ENCODE measurements at places on chromosomes 4 and X.

GRCh38 chrX:42188730-42189129 lies 265.4 kb upstream of the CASK start:
- no peak for DNase-seq

DNA sequence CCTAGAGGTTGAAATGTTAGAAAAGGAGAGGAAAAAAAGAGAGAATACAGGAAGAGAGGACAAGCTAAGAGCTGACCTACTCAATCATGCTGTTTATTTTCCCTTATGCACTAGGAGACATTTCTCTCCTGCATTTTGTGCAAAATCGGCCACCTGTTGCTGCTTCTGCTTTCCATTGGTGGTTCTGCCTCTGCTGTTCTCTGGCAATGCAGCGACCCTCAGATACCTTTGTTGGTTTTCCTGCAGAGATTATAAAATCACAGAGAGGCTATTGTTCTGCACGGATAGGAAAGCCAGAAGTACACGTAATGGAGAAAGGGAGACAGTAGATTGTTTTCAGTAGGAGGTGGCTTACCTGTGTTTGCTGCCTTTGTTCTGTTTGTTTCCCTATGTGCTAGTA lies 108.9 kb downstream of the UNC5C start:
- no peak for DNase-seq

DNA sequence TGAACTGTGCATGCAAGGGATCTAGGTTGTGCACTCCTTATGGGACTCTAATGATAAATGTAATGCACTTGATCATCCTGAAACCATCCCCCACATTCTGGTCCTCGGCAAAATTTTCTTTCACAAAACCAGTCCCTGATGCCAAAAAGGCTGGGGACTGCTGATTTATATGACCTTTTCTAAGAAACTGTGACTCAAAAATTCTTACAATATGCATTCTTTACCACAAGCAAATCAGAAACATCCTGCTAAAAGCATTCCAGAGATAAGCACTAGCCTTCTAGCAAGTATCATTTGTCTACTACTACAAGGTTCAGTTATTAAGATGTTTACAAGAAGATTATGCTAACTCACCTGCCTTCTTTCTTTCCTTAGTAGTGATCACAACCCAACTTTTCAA lies 166.5 kb upstream of the PCDH7 start:
- DNase-seq, result no peak

- no peak for DNase-seq
Observed at GRCh38 chrX:81305240-81305639, 103.3 kb downstream of the SH3BGRL start.

GRCh38 chrX:24391389-24391788 lies 30.9 kb downstream of the SUPT20HL1 start:
- no peak for DNase-seq

- no peak for DNase-seq
Observed at GRCh38 chr4:130820448-130820847, 1724.5 kb downstream of the C4orf33 start.

DNA sequence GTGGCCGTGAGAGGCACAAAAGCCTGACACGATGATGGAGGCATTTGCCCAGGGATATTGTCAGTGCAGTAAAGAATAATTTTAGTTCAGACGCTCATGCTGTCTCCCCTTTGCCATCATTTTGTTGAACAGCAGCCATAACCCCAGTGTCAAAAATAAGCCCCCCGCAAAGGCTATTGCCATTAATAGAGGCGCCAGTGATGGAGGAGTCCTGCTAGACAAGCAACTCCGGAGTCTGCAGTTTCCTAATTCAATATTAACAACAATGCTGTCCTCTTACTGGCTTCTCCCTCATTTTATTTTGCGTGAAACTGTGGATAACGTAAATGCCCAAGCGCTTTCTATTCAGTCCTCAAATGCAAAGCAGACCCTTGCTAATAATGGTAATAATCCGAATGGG lies 603 bp upstream of the SMS start:
- no peak for DNase-seq

DNA sequence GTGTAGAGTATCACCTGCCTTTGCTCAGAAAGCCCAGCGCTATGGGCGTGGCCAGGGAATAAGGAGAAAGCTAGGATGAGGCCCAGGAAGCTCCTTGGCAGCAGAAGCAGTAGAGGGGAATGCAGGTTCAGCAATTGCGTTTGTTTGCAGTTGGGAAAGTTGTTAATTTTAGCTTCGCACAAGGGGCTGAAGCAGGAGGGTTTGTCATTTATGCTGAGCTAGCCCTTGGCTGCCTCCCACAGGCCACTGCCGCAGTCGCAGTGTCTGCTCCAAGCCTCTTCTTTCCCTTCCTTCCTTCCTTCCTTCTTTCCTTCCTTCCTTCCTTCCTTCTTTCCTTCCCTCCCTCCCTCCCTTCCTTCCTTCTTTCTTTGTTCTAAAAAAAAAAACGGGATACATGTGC lies 21.5 kb downstream of the FRMPD3 start:
- DNase-seq, result no peak

DNA sequence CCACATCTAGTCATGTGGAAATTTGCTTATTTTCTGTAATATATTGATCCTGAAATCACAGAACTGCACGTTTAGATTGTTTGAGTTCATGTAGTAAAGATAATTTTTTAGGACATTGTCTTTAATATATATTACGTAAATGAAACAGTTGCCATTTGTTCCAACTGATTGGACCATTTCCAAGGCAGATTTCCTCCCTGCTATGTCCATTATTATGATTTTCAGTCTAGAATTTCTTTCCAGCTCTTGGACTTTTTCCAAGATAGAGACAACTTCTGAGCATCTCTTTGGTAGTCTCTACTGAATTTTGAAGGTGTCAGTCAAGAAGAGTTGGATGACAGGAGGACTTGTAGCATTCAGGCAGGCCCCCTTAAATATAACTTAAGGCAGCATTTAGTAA lies 94.6 kb downstream of the STIM2 start:
- no peak for DNase-seq

DNA sequence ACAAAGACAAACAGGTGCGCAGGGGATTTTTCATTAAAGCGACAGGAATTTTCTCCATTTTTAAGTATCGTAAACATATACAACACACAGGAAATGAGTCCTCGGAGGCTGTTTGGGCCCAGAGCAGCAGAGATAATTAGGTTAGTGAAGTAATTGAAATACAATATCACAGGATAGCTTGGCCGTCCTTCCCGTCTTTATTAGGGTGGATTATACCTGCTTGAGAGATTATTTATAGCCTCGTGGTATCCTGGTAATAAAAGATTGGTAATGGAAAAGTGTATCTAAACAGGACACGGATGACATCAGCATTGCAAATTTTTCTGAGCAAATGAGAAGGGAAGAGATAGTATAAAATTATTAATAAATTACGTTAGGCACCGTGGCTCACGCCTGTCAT lies 68.2 kb downstream of the CRLF2 start:
- no peak for DNase-seq

DNA sequence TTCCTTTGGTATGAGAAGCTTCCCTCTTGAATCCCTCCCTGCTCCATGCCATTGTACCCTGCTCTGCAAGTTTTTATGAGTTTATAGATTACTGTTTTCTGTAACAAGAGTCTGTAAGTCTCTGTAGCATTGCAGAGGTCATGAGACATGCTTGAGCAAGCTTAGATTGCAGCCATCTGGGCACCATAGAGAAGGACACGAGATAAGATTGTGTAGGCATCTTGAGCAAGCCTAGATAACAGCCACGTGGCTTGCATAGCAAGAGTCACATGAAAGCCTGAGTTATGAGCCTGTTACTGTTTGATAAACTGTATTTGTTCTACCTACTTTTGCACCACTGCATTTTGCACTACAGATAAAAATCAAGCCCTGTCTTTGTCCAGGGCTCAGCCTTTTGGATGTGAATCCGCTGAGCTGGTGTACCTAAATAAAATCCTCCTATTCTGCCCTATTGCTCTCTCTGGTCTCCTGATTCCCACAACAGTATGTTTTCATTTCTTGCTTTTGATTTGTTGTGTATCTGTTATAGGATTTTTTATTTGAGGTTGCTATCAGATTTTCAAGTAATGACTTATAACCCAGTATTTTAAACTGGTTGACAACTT lies 127.4 kb upstream of the ANKRD50 start:
- DNase-seq, result no peak

DNA sequence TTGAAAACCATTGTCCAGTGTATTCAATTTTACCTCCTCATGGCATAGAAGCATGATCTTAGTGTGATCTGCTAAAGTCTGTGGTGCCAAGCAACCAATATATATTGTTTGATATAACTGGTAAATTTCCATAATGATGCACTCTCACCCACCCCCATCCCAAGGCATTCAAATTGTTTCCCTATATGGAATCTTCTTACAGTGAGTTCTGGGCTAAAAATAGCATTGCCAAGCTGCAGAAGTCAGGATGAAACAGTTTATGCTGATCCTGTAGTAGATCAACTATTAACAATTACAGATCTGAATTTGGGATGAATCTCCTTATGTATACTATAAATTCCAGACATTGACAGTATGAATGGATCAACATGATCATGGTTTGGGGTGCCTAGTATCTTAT lies 20.9 kb downstream of the FGF13 start:
- no peak for DNase-seq

- no peak for DNase-seq
Observed at GRCh38 chr4:27692158-27692557, 831.5 kb downstream of the STIM2 start.

GRCh38 chr4:77305766-77306165 lies 148.8 kb downstream of the CCNG2 start:
- DNase-seq, result no peak

GRCh38 chrX:115592997-115593734 lies 32.2 kb downstream of the PLS3 start:
- no peak for DNase-seq

- peak; percentile 0 for DNase-seq
Observed at GRCh38 chrX:51743179-51743957, at the start of gene GSPT2. TSS of gene GSPT2 (plus strand) at chrX:51743442. CDS start at chrX:51743627, 185 bp downstream.

GRCh38 chrX:13464599-13465275 lies 104.7 kb upstream of the EGFL6 start:
- DNase-seq, result no peak

- no peak for DNase-seq
Observed at GRCh38 chr4:19298998-19299397, 952.7 kb upstream of the SLIT2 start.

DNA sequence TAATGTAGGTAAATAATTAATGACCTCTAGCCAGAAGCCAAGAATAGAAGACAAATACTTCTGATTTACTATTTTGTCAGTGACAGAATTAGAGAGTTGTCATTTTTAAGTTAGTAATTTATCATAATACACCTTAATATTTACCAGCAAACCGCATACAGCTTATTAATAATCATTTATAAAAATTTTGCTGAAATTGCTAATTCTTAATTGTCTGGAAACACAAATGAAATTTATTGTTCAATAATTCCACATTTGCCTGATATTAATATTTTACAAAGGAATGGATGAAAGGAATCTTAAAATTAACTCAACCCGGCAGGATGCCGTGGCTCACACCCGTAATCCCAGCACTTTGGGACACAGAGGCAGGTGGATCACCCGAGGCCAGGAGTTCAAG lies 44.7 kb downstream of the PROM1 start:
- no peak for DNase-seq

DNA sequence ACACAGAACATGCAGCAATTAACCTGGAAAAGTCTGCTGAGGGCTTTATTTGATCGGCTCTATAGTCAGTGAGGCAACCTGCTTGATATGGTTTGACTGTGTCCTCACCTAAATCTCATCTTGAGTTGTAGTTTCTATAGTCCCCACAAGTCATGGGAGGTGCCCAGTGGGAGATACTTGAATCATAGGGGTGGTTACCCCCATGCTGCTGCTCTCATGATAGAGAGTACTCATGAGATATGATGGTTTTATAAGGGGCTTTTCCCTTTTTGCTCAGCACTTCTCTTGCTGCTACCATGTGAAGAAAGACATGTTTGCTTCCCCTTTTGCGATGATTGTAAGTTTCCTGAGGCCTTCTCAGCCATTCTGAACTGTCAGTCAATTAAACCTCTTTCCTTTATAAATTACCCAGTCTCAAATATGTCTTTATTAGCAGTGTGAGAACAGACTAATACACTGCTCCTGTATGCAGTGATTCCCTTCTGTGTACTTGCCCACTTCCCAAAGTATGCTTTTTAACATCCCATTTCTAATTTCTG lies 78.2 kb downstream of the NPFFR2 start:
- DNase-seq, result no peak

GRCh38 chr4:171983935-171984805 lies 171.0 kb downstream of the GALNTL6 start:
- DNase-seq, result no peak

GRCh38 chrX:9416562-9417348 lies 48.1 kb upstream of the TBL1X start:
- no peak for DNase-seq

DNA sequence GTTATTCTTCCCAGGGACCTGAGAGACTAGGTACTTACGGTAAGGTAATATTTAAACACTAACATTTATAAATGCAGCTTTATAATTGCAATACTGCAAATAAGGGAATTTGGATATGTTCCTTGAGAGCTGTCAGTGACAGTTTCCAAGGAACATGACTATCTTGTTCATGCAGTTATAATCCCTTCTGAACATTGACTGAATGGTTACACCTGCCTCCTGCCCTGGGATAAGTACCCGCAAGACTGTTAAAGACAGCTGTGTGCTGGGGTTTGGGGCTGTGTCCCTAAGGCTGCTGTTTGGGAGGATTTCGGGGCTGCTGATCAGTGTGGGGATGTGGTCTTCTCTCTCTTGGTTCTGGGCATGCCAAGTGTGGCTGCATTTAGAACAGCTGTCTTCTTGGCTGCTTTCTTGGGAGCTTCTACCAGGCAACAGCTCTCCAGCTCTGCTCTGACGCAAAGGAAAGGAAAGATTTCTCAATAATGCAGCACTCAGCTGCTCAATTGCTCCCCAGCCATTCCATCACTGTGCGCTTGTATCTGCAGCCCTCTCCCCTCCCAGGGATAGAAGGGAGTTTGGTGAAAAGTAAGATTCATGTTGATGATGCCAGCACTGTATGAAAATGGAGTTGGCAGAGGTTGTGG lies 298.8 kb upstream of the TAPT1 start:
- DNase-seq, result no peak

DNA sequence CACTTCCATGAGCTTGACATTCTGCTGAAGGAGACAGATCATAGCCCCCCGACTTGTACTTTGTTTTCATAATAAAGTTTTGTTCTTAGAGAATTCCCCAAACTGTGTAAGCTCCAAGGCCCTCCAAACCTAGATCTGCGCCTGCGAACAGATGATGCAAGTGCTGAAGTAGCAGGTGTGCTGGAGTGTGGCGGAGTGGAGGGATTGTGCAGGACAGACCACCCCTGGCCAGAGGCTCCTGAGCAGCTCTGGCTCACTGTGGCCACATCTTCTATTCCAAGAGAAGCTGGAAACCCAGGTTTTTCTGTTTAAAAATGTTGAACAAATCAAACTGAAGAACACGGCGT lies 46.4 kb downstream of the TBC1D14 start:
- DNase-seq, result no peak

DNA sequence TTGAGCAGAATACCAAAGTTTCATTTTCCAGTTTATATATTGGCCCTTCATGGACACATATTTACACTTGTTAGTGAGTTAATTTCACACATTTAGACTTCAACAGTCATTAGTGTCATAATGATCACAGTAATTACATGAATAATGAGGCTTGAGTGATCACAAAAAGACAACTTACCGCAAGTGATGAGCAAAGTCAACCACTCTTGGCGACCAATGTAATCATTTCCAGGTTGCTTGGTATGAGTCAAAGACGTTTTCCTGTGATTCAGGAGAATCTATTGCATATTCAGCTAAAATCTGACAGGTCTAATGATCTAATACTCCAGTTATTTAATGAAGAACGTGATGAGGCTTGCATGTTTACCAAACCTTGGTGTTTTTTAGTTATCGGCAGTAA lies 407.9 kb upstream of the TENM3 start:
- no peak for DNase-seq

Data from esophagus squamous epithelium (tissue), 5 donors.